ENCODE measurements at places on chromosomes 2 and 18. TPM values are rescaled to one million over a fixed set of nuclear protein-coding genes. Genes with fewer than 3 reads are reported as not detected.

Gene DNAJC27
- 5.0 TPM for total RNA-seq

Gene CXCR4
- total RNA-seq, result 55.1 TPM

Gene TMEM214
- total RNA-seq, result 62.9 TPM

Gene CYRIA
- total RNA-seq, result 29.4 TPM

Gene DSC2
- total RNA-seq, result 17.6 TPM

Gene FAM136A
- total RNA-seq, result 19.5 TPM

Gene CFAP65
- 7.6 TPM for total RNA-seq

DNA sequence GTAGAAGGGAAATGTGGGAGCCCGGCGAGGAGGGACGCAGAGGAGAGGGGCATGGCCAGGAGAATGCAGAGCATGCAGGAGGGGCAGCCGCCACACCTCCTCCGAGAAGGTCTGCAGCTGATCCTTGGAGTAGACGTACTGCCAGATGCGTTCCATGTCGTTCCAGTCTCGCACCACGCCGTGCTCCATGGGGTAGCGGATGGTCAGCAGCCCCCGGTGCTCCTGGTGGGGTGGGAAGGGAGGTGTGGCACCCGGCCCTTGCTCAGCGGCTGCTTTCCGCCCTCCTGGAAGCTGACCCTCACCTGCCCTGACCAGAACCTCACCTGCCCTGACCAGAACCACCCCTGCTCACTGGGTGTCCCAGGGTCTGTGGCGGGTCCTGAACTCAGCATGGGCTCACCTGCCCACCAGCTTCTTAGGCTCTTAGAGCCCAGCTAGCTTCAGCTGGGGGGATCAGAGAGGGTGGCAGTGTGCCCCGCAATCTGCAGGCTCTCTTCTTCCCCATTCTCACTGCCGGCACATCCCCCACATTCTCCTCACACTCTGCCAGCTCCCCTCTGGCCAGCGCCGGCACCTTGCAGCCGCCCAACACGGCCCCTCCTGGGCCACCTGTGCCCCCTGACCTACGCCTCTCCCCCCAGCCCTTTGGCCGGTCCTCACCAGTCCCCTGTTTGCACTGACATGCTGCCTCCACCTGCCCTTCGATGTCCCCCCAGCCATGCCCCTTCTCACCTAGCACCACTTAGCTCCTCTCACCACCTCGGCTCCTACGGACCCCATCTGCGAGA is 4.4 kb downstream of the ACTR1B start:
- no peak overlapping the region for H3K4me3 ChIP-seq
- peaks cover 27% of the 10 kb centered on the region for H3K4me1 ChIP-seq
- no peaks in the 10 kb centered on the region for H3K27me3 ChIP-seq
- peaks cover 50% of the 10 kb centered on the region for H3K36me3 ChIP-seq

DNA sequence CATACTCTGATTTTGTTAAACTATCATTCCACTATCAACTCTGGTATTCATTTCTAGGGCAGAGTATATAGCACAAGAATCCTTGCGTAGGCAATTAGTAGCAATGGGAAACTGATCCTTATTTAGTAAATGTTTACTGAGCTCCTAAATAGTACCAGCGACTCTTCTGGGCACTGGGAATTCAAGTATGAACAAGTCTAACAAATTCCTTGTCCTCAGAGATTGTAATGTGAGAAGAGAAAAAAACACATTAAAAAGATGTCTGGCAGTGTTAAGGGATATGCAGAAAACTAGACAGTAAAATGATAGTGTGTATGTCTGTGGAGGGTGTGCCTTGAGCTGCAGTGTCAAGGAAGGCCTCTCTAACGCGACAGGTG is 721 bp downstream of the METTL5 start:
- H3K36me3 ChIP-seq, result peaks cover 5% of the 10 kb centered on the region
- H3K27ac ChIP-seq, result peak overlapping the region; percentile 86
- peaks cover 30% of the 10 kb centered on the region for H3K4me1 ChIP-seq
- H3K4me3 ChIP-seq, result peak overlapping the region; percentile 84

- DNase-seq, result no peak
- H3K27me3 ChIP-seq, result no peaks in the 10 kb centered on the region
- H3K4me3 ChIP-seq, result no peak overlapping the region
- no peaks in the 10 kb centered on the region for H3K4me1 ChIP-seq
- no peaks in the 10 kb centered on the region for H3K36me3 ChIP-seq
Measured at GRCh38 chr18:52536039-52536438, 196.0 kb downstream of the DCC start.

- no peaks in the 10 kb centered on the region for H3K27me3 ChIP-seq
- DNase-seq, result no peak
- no peak overlapping the region for H3K4me3 ChIP-seq
- no peak overlapping the region for H3K27ac ChIP-seq
- no peaks in the 10 kb centered on the region for H3K36me3 ChIP-seq
Measured at GRCh38 chr18:45284174-45284573, 331.1 kb upstream of the SLC14A2 start.

GRCh38 chr18:46577546-46577945 is 79.5 kb downstream of the LOXHD1 start:
- H3K4me1 ChIP-seq, result no peaks in the 10 kb centered on the region
- H3K4me3 ChIP-seq, result no peak overlapping the region
- no peaks in the 10 kb centered on the region for H3K36me3 ChIP-seq
- no peaks in the 10 kb centered on the region for H3K27me3 ChIP-seq

- H3K36me3 ChIP-seq, result no peaks in the 10 kb centered on the region
- DNase-seq, result no peak
- no peak overlapping the region for H3K27ac ChIP-seq
- H3K4me1 ChIP-seq, result no peaks in the 10 kb centered on the region
Measured at GRCh38 chr2:138615257-138615656, 113.7 kb downstream of the SPOPL start.

GRCh38 chr2:128263902-128264331 is 54.8 kb downstream of the HS6ST1 start:
- no peaks in the 10 kb centered on the region for H3K27me3 ChIP-seq
- no peak overlapping the region for H3K4me3 ChIP-seq
- no peak for DNase-seq
- H3K27ac ChIP-seq, result no peak overlapping the region

DNA sequence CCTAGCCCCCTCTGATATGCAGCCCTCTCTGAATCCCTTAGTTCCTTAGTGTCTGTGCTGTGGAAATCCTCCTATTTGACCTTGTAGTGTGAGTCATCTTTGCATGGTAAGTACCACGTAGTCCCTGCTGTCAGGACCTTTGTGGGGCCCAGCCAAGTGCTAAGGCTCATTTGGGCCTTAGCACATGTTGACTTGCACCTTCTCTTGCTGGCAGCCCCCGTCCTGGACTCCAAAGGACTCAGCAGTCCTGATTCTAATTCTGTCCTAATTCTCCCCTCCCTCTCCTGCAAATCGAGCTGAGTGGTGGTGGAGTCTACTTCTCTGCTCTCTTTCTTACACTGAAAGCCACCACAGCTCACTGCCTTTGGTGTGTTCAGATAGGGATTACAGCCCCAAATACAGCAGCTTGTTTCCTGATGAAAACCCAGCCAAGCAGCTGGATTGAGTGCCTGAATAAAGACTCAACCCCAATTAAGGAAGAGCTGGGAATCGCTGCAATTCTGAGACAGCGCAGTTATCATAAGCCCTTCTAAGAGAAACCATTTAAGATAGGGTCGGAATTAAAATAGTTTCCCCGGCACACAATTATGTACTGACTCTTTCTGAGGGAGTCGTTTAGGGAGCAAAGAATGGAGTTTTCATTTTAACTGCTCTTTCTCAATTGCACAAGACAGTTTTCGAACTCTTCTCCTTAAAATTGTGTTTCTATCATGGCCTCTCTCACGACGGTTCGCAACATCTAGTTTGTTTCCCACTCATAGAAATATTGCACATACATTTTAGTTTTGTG is 215.6 kb upstream of the TNP1 start:
- no peaks in the 10 kb centered on the region for H3K27me3 ChIP-seq
- no peak overlapping the region for H3K27ac ChIP-seq
- H3K4me1 ChIP-seq, result no peaks in the 10 kb centered on the region

DNA sequence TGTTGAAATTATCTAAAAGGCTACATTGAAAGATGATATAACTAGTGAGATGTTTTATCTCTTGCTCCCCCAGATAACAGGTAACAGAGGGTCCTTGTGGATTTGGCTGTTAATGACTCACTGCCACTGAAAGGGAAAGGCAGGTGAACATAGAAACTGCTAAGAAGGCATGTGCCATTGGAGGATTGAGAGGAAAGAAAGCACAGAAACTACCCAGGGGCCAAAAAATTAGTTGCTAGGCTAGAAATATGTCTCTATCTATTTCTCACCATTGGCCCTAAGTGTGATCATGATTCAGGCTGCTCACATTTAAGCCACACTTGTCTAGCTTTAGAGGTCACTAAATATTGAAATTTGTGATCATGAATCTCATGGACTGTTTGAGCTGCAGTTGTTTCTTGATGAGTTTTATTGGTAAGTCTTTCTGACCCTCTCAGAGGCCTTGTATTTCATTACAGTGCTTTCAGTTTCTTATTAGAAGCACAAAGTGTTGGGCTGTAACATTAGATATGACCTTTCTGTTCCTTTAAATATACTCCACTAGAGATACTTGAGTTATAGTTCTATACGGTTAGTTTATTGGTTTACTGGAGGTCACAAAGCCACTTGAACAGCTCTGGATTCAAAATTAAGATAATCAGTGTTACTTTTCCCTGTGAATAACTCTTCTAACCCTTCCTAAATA is 26.2 kb downstream of the NAB1 start:
- peaks cover 50% of the 10 kb centered on the region for H3K36me3 ChIP-seq
- no peak overlapping the region for H3K4me3 ChIP-seq
- no peaks in the 10 kb centered on the region for H3K4me1 ChIP-seq

- H3K4me1 ChIP-seq, result peaks cover 14% of the 10 kb centered on the region
- no peak overlapping the region for H3K27ac ChIP-seq
- no peak overlapping the region for H3K4me3 ChIP-seq
- H3K36me3 ChIP-seq, result no peaks in the 10 kb centered on the region
- no peaks in the 10 kb centered on the region for H3K27me3 ChIP-seq
Measured at GRCh38 chr2:151905963-151906632, 77.9 kb upstream of the ARL5A start.

DNA sequence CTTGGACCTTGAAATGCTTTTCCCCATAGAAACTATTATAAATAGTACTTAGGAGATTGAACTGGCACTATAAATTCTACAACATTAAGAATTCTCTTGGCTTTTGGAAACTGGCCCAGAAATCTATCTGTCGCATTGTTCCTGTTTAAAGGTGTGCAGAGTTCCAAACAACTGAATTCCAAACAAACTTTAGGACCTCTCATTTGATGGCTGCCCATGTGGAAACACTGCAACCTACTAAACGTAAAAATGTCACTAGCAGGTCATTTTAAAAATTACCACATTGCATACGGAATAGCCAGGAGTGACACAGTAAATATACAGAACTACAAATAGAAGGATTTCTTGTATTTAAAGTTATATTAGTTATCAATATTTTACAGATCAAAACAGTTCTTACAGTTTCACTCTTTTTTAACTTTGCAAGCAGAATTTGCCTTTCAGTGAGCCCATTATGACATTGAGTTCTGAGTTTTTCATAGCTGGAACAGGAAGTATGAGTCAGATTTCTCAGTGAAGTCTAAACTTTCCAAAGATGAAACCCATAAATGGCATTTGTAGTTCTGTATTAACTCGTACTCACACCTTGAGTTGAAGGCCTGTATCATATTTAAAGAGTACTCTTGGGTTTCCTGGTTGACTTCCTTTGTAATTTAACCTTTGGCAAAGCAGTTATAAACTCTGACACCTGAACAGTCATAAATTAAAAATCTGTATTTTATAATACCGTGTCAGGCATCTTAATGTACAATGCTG is 142.3 kb upstream of the BOD1L2 start:
- no peak overlapping the region for H3K27ac ChIP-seq
- H3K4me1 ChIP-seq, result peaks cover 7% of the 10 kb centered on the region
- no peak for DNase-seq
- no peaks in the 10 kb centered on the region for H3K27me3 ChIP-seq
- no peaks in the 10 kb centered on the region for H3K36me3 ChIP-seq
- no peak overlapping the region for H3K4me3 ChIP-seq

GRCh38 chr18:21341141-21341540 is 99.1 kb downstream of the GREB1L start:
- no peaks in the 10 kb centered on the region for H3K4me1 ChIP-seq
- H3K4me3 ChIP-seq, result no peak overlapping the region
- H3K27ac ChIP-seq, result no peak overlapping the region
- no peaks in the 10 kb centered on the region for H3K36me3 ChIP-seq
- no peak for DNase-seq

GRCh38 chr2:150880986-150881385 is 380.7 kb downstream of the RBM43 start:
- H3K27me3 ChIP-seq, result no peaks in the 10 kb centered on the region
- no peak overlapping the region for H3K27ac ChIP-seq
- peaks cover 9% of the 10 kb centered on the region for H3K4me1 ChIP-seq
- no peaks in the 10 kb centered on the region for H3K36me3 ChIP-seq
- DNase-seq, result no peak
- no peak overlapping the region for H3K4me3 ChIP-seq

DNA sequence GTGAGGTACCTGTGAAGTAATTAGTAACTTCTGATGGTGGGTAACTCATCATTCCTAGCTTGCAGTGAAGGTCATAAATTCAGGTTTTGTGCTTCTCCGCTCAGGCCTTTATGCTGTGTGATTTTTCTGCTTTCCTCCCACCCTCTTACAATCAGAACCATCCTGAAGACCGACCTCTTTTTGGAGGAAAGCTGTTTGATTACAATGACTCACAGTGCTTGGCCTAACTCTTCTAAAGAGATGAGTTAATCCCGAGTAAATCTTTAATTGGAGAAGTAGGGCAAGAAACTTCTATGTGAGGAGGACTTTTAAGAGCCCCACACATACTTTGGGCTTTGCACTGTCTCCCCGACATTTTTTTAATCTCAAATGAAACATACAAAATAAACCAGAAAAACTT is 53.1 kb downstream of the TTC27 start:
- no peaks in the 10 kb centered on the region for H3K27me3 ChIP-seq
- H3K36me3 ChIP-seq, result peaks cover 32% of the 10 kb centered on the region
- no peaks in the 10 kb centered on the region for H3K4me1 ChIP-seq
- no peak overlapping the region for H3K27ac ChIP-seq
- no peak overlapping the region for H3K4me3 ChIP-seq

DNA sequence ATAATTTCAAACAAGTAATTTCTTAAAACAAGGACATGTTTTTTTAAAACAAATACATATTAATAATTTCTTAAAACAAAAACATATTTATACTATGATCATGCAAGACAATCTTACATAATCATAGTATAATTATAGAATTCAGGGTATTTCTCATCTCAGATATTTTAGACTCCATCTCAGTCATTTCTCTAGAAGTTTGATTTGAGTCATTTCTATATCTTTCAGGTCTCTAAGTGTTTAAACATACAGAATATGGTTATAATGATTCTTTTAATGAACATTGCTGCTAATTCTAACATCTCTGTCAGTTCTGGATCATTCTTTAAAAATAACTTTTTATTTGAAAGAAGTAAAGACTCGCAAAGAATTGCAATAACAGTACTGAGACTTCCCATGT is 154.2 kb upstream of the KYNU start:
- H3K36me3 ChIP-seq, result no peaks in the 10 kb centered on the region
- no peaks in the 10 kb centered on the region for H3K4me1 ChIP-seq
- H3K4me3 ChIP-seq, result no peak overlapping the region
- H3K27me3 ChIP-seq, result no peaks in the 10 kb centered on the region

GRCh38 chr2:70009762-70010575 is 48.5 kb upstream of the ASPRV1 start:
- H3K4me3 ChIP-seq, result no peak overlapping the region
- H3K4me1 ChIP-seq, result peaks cover 10% of the 10 kb centered on the region
- DNase-seq, result peak; percentile 56
- no peaks in the 10 kb centered on the region for H3K27me3 ChIP-seq
- no peak overlapping the region for H3K27ac ChIP-seq
- H3K36me3 ChIP-seq, result no peaks in the 10 kb centered on the region
